ENCODE measurements at places on chromosomes 5 and 9.

DNA sequence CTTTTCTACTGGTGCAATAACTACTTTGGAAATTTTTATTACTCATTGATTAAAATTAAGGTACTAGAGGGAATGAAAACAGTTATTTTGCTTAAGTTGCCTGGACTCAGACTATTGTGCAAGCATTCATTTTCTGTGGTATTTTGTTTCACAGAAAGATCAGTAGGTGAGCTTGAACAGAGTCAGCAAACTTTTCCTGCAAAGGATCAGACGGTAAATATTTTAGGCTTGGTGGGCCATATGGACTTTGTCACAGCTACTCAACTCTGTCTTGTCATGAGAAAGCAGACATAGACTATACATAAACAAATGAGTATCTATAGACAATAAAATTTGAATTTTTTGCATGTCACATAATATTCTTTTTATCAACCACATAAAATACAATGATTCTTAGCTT, 1036.4 kb downstream of the NR2F1-AS1 start:
- no peak for DNase-seq

- no peak for DNase-seq
These were observed 16.0 kb downstream of the TMOD1 start for GRCh38 chr9:97517331-97518089.

- no peak for DNase-seq
These were observed 105.6 kb upstream of the RASGRF2 start for GRCh38 chr5:80854583-80854982.

- DNase-seq = peak; percentile 58
These were observed 24.3 kb upstream of the ENHO start for GRCh38 chr9:34546834-34547827.

Data from GM10248 (cell line).